ENCODE measurements at places on chromosomes 2 and 18. TPM values are rescaled to one million over a fixed set of nuclear protein-coding genes. Genes with fewer than 3 reads are reported as not detected.

CLEC4F gene
- total RNA-seq = not detected

ANKRD30B gene
- not detected for total RNA-seq

BOLL gene
- not detected for total RNA-seq

IL1RL1 gene
- 1.0 TPM for total RNA-seq

RAB10 gene
- total RNA-seq = 258 TPM

FLACC1 gene
- 0.46 TPM for total RNA-seq

PRLH gene
- not detected for total RNA-seq

RGPD3 gene
- total RNA-seq = 0.14 TPM

GAREM1 gene
- 5.2 TPM for total RNA-seq

SH3RF3 gene
- 0.56 TPM for total RNA-seq

KCNE4 gene
- 0.64 TPM for total RNA-seq

CRYBA2 gene
- not detected for total RNA-seq

C2orf80 gene
- not detected for total RNA-seq

GKN1 gene
- total RNA-seq = 0.94 TPM

TUBA3E gene
- 4.6 TPM for total RNA-seq

CABYR gene
- total RNA-seq = 18.9 TPM

ADD2 gene
- 28.6 TPM for total RNA-seq

SOCS6 gene
- 34.1 TPM for total RNA-seq

POTEI gene
- not detected for total RNA-seq

CHRNG gene
- total RNA-seq = not detected

UPP2 gene
- total RNA-seq = not detected

FBXO36 gene
- total RNA-seq = 0.87 TPM

Measured in A549 treated with Hydrocortisone at 1 μM for 4 hours (cell line).